ENCODE measurements at places on chromosomes 16 and 17.

DNA sequence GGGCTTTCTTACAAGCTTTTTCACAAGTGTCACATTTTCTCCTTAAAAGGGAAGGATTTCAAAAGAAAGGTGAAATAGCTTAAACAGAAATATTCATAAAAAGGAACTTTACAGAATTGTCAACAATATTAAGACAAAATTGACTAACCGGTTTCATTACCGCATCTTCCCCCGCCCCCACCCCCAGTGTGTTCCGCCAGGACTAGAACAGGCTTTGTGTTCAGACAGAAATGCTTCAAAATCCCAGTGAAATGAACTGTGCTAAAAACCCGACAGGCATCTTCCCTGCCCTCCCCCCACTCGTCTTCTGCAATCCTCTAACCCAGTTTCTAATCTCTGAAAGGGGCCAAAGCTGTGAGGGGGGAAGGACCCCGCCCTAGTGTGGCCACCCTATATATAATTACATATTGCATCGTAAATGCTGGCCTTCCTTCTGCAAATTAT lies 990 bp upstream of the ROGDI start:
- no peak for DNase-seq

GRCh38 chr17:64773836-64774761 lies 112.0 kb upstream of the SMURF2 start:
- DNase-seq: peak; percentile 96

DNA sequence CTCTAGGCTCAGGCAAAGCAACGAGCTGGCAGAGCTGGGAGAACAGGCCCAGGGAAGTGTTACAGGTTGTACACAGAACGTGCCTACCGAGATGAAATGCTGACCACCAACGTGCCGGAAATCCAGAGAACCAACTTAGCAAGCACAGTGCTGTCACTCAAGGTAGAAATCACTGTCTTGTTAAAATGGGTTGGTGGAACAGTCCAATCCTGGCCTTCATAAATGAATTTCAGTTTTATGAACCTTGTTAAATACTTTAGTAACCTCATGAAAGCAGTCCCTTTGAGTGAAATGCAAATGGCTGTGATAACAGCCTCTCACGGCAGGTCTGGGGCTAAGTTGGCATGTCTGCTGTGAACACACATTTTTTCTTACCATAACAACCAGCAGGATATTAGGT lies 29.0 kb downstream of the ETV4 start:
- no peak for DNase-seq

- peak; percentile 66 for DNase-seq
Observed at GRCh38 chr17:31595666-31596381, 204.3 kb downstream of the RAB11FIP4 start.

DNA sequence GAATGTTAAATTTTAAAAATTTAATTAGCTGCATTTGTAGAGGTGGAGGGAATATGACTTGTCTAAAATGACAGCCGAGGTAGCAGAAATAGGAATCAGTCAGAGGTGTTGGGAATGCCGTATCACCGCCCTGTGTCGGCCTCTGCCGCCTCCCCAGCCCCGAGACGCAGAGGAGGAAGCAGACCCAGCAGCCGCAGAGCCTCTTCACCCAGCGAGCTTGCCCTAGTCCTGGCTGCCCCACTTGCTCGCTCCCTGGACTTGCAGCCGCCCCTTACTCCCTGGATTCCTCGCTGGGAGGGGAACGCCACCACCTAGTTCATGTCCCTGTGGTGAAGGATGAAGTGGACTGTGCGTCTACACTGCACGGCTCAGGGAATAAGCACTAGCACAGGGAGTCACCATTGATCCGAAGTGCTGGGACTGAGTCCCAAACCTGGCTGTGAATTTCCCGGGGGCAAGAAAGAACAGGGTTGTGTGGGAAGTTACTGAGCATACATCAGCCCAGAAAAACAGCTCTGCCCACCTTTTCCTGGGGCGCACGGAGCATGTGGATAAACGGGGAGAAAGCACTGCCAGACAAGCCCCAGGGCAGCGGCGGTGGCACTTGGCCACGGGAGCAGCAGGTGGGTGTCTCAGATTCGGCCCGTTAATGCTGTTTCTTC lies 76.8 kb downstream of the RPTOR start:
- DNase-seq: no peak

DNA sequence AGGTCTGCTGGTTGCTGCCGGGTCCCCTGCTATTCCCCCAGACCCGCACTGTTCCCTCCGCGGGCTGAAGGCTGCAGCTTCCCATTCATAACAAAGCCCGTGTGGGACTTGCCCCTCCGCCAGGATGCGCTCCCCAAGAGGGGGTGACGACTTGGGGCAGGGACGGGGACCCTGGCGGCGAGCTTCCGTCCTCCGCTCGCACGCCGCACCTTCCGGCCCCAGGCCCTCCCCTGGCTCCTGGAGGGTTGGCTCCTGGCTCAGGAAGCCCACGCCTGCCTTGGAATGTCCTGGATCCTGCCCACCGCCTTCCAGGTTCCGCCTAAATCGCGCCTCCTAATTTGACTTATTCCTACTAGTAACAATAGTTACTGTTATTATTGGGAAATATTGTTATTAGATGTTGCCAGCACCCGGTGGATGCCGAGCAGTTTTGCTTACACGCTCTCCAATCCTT lies 1.1 kb upstream of the TFAP4 start:
- peak; percentile 85 for DNase-seq

DNA sequence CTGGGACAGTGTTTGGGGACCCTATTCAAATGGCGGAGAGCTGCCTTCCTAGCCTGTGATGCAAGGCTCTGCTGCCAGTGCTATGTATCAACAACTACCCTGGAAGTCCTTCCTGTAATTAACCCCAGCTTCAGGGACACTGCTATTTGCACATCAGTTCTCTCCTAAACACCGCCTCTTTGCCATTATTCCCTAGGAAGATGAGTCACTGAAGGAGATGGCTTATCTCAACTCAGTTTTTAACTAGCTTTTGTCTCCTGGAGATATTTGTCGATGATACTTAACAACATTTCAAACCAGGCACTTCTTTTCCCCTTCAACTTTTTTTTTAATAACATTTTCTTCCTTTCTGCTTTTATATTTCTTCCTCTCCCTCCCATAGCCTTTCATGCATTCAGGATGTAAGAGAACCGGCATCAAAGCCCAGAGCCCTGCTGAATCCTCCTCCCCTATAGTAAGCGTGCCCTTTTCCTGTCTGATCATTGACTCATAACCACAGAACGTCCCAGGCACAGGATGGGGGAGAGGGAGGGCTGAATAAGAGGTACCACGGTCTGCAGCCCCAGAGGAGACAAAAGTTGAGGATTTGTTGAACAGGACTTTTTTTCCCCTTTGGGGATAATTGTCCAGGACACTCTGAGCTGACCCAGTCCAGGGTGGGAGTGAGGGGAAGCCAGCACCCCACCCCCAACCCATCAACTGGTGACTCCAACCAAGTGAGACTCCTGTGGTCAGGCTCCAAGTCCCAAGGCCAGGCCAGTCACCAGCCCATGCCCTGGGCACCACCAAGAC lies 387.8 kb upstream of the SALL1 start:
- DNase-seq: peak; percentile 96

GRCh38 chr17:17621254-17621653 lies 29.7 kb upstream of the PEMT start:
- DNase-seq: no peak

GRCh38 chr17:74736513-74737298 lies at the start of gene RAB37:
Gene RAB37, plus strand, starts transcription at chr17:74737256. Its CDS starts 17 bp downstream, at chr17:74737273.
- peak; percentile 86 for DNase-seq

GRCh38 chr16:85746460-85747215 lies 4.3 kb downstream of the C16orf74 start:
- peak; percentile 67 for DNase-seq

GRCh38 chr16:14629612-14629918 lies 495 bp downstream of the PARN start:
- peak; percentile 63 for DNase-seq

- peak; percentile 60 for DNase-seq
Observed at GRCh38 chr17:28174352-28175046, 132.0 kb downstream of the NLK start.

DNA sequence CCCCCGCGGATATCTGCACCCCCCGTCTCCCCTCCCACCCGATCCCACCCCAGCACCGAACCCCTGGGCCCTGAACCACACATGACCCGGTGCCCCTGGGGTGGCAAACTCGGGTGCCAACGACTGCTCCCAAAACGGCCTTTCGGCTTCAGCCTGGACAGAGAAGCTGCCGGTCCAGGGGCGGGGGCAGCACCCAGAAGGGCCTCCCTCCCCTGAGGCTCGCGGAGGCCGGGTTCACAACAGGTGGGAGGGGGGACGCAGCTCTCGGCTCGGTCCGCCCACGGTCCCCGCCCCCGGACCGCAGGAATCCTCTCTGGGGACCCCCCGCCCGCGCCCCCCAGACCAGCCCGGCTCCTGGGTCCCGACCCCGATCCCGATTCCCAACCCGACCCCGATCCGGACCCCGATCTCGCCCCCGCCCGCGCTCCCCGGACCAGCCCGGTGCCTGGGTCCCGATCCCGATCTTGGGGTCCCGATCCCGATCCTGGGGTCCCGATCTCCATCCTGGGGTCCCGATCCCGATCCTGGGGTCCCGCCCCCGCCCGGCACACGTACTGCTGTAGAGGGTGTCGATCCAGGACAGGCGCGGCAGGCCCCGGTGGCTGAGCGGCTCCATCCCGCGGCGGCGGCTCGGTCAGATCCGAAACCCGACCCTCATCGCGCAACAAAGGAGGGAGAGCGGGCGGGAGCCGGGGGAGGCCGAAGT lies 516 bp downstream of the ABR start:
- DNase-seq: no peak

DNA sequence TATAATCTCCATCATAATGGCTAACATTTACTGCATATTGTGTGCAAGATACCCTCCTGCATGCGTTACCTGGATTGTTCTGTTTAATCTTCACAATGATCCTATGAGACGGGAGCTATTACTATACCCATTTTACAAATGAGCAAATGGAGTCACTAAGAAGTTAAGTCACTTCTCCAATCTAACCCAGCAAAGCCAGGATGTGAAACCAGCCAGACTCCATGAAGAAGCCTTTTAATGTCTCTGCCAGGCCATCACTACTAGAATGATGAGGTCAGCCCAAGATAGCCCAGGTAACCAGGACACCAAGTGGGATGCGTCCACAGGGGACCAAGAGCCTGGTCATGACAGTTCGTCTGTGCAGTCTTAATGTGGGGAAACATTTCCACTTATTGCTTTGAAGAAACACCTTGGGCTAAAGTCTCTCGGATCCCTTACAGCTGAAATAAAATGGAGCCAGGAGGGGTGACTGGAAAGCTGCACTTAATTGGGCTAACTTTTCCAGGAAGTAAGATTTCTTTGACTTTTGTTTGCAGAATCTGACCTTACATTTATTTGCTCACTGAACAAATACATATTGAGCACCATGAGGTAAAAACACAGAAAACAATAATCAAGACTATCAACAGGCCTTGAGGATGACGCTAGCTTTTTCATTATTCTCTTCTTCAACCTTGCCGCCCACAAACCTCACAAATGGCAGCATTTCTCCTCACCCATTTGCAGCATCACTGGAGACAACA lies 926 bp upstream of the SHCBP1 start:
- DNase-seq: no peak

GRCh38 chr16:22214889-22215288 lies 8.8 kb downstream of the EEF2K start:
- DNase-seq: no peak

GRCh38 chr17:39761861-39762496 lies 24.2 kb downstream of the GRB7 start:
- no peak for DNase-seq

DNA sequence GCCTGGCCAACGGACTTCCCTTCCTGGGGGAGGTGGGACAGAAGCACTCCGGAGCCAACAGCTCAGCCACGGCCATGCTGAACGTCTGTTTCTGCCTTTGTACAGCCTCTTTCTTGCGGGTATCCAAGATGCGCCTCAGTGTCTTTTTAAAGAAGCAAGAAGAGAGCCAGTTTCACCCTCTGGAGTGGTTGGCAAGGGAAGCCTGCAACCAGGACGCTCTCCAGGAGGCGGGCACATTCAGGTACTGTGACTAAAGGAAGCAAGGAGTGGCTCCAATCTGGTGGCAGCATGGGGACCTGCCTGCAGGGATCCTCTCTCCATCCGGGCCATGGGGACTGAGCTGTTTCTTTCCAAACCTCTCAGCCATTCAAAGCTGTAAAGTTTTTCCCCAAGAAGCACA lies 60.6 kb upstream of the ENDOV start:
- DNase-seq: no peak

- DNase-seq: no peak
Observed at GRCh38 chr16:53695070-53695469, 8.6 kb downstream of the RPGRIP1L start.

GRCh38 chr17:44132275-44132821 lies 8.9 kb upstream of the HDAC5 start:
- DNase-seq: no peak

DNA sequence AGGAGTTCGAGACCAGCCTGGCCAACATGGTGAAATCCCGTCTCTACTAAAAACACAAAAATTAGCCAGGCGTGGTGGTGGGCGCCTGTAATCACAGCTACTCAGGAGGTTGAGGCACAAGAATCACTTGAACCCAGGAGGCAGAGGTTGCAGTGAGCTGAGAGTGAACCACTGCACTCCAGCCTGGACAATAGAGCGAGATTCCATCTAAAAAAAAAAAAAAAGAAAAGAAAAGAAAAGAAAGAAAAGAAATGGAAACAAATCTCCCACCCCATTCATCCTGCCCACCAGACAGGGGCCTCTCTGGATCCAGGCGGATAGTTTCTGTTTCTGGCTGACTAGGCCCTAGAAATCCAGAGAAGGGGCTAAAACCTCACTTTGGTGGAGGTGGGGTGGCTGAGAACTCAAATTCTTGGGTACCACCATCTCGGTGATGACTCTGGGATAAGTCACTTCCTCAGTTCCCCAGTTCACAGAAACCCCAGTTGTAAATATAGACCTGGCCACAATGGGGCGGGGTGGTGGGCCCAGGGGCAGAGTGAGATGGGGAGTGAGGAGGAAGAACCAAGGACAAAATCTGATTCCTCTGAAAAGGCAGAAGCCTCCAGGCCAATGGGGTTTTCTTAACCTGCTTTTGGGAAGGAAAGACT lies 22.2 kb downstream of the SOCS1 start:
- peak; percentile 29 for DNase-seq

DNA sequence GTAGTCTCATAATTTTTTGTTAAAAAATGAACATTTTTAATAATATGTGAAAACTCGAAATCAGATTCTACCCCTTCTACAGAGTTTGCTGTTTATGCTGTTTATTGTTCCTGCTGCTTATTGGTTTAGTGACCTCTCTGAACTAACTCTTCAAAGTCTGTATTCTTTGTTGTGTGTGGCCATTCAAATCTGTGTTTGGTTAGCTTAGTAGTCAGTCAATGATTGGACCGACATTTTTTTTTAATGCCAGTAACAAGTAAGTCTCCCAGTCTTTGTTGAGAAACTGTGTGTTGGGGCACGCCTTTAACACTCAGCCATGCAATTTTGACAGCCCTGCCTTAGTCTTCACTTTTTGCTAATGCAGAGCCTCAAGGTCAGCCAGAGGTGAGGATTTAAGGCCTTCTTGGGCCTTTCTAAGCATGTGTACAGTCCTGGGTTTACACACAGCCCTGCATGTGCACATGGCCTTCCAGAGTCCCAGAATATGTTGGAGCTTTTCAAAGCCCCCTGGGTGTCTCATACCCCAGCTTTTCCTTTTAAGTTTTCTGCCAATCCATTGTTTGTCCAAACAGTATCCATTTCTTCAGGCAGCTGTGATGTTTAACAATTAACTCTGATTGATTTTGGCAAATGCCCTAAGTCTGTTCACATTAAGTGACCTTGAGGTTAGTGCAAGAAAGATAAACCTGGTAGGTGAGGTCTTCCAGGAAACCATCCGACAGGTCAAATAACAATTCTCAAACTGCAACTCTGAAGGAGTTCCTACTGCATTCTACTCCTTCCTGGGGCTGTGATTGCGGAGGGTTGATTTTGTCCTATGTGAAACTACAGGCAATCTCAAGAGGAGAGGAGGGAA lies 389.3 kb downstream of the PMP22 start:
- no peak for DNase-seq

- DNase-seq: peak; percentile 58
Observed at GRCh38 chr17:16465861-16466338, 26.1 kb downstream of the LRRC75A start.
